ENCODE measurements at places on chromosomes 7 and 10.

DNA sequence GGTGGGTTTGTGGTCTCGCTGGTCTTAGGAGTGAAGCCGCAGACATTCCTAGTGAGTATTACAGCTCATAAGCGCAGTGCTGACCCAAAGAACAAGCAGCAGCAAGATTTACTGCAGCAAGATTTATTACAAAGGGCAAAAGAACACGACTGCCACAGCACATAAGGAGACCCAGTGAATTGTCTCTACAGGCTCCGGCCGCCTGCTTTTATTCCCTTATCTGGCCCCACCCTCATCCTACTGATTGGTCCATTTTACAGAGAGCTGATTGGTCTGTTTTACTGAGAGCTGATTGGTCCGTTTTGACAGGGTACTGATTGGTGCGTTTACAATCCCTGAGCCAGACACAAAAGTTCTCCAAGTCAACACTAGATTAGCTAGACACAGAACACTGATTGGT, 82.1 kb downstream of the VIPR2 start:
- DNase-seq, result no peak

DNA sequence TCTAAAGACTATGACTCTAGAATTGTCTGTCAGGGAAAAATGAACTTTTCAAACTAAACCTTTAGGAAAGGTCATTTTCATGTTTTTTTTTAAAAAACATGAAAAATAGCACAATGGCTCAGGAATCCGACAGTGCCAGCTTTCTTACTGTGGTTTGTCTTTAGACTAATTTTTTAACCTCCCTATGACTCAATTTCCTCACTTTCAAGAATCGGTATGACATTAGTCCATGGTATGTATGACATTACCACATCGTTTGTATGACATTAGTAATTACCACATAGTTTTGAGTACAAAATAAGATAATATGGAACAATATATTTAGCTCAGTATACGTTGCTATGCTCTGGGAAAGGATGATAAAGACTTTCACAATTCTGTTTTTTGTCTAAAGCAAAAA, 383.2 kb downstream of the PTPRN2 start:
- no peak for DNase-seq

DNA sequence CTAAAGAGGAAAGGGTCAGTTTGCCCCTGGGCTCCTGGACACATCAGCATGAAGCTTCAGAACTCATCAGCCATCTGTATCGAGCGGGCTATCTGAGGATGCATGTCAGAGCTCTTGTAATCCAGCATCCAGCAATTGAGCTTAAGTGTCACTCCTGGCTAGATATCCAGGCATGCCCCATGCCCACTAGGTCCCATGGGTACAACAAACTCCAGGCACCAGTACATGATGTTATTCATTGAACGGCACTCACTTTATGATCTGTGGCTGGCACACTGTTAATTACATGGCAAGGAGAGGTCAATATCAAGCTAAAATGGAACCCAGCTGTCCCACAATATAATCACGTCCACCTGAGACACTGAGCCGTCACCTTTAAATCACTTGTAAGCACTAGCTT, 274.2 kb downstream of the ELMO1 start:
- no peak for DNase-seq

DNA sequence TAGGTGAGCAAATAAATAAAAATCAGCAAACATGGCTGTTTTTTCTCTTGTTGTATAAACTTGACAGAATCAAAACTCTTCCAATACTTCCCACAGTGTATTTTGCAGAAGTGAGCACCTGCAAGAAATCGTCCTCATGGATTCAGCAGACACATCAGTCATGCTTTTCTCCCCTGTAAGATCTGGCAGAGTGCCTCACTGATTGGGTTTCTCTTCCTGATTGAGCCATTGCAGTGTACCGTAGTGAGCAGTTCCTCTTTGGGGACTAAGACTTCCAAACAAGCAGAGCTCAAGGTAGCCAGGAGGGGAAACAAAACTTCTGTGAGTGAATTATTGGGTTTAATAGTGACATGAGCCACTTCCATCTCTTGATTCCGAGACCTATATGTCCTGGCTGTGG, 2.2 kb upstream of the CCDC3 start:
- DNase-seq, result no peak

- DNase-seq, result peak; percentile 91
Observed at GRCh38 chr10:21336476-21337170, 188.9 kb downstream of the SKIDA1 start.

DNA sequence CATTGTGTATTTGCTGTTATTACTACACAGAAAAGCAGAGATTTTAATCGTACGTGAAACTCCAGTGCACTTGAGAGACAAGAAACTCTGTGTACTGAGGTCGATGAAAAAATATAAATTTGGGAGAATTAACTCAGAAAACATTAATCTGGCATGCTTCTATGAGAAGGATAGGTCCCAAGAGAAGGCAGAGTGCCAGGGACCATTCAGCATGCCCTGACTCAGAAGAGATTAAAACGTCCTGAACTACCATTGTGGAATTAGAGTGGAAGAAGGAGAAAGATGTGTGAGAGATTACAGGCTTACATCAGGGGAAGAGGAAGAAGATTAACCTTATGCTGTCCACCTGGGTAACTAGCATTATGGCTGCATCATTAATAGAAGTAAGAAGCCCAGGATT, 72.4 kb downstream of the REEP3 start:
- no peak for DNase-seq

- DNase-seq, result no peak
Observed at GRCh38 chr7:51024867-51025266, 242.2 kb upstream of the GRB10 start.

- DNase-seq, result no peak
Observed at GRCh38 chr7:3937605-3938004, 636.6 kb downstream of the SDK1 start.

- DNase-seq, result no peak
Observed at GRCh38 chr10:6543431-6544005, 36.6 kb downstream of the PRKCQ start.

GRCh38 chr7:115561335-115562110, 469.0 kb downstream of the TFEC start:
- no peak for DNase-seq

DNA sequence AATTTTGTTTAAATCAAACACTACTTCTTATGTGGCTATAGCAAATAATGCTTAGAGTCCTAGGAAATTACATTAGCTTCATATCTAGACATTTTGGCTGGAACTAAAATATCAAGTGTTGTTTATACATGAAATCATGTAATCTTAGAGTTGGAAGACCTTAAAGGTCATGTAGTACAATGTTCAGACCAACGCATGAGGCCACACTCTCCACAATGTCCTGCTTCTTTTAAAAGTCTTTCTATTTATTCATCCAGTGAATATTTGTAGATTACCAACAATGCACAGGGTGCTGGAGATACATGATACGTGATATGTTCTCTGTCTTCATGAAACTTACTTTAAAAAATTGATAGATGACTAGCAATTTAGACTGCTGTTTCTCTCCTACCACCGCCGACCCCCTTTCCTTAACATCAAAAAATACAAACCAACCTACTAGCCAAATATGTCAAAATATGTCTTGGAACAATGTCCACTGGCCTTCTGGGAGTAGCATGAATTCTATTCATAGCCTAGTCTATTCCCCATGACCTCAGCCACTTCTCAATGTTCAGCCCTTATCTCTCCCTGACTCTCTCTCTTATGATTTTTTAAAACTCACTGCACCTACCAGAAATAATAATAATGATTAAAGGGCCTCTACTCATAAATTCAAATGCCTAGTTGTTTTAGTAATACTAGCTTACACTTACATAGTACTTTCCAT, 59.5 kb upstream of the CAV2 start:
- no peak for DNase-seq

DNA sequence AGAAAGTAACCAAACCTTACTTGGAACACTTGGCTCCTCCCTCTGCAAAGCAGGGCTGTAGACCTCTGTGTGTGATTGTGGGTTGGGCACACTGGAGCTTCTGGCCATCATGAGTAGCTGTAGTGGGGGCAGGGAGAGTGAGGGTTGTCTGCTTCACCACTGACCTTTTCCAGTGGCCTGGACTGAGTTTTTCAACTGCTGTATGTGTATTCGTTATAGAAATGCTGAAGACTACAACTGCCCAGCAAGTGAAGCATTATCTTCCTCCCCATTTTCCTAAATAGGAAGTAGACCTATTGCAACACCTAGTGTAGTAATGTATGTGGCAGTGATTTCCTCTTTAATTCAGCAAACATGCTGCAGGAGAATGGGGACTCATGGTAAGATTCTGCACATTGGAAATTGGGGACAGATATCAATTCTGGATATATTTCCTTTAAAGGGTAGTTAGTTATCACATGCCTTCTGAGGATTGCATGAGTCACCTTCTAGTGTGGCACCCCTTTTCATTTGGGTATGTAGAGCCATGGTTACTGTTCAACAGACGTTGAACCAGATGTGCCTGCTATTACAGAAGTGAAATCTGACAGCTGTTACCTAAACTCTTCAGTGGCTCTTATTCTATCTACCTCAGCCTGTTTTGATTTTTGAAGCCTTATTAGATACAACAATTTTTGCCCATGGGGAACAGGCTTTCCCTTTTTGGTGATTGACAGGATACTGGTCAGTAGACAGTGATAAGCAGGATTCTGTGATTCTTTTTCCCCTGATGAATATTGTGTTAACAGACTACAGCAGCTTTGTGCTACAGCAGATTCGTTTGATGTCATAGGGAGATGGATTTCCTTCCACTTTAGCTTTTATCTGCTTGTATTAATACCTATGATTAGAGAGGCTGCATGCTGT, 130.9 kb downstream of the SND1 start:
- DNase-seq, result no peak

GRCh38 chr7:107111196-107111595, 57.6 kb upstream of the HBP1 start:
- DNase-seq, result no peak

GRCh38 chr7:138352570-138353461, 107.2 kb upstream of the TRIM24 start:
- DNase-seq, result no peak

- no peak for DNase-seq
Observed at GRCh38 chr7:87347207-87347606, 1.7 kb downstream of the CROT start.

DNA sequence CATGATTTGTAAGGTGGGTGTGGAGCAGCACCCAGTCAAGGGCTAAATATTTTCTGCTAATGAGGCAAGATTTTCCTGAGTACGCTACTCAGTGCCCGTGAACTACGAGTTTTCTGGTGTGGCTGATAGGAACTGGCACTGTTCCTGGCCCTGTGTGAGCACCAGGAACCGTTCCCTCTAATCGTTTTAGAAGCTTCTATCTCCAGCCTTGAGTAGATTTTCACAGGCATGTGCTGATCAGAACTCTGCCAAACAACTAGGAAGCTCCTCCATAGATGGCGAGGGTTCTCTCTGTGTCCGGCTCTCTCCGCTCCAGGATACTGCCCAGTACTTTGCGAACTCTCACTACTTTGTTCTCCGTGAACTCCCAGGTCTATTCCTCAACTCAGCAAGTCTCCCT, 17.7 kb downstream of the TRIM4 start:
- no peak for DNase-seq

DNA sequence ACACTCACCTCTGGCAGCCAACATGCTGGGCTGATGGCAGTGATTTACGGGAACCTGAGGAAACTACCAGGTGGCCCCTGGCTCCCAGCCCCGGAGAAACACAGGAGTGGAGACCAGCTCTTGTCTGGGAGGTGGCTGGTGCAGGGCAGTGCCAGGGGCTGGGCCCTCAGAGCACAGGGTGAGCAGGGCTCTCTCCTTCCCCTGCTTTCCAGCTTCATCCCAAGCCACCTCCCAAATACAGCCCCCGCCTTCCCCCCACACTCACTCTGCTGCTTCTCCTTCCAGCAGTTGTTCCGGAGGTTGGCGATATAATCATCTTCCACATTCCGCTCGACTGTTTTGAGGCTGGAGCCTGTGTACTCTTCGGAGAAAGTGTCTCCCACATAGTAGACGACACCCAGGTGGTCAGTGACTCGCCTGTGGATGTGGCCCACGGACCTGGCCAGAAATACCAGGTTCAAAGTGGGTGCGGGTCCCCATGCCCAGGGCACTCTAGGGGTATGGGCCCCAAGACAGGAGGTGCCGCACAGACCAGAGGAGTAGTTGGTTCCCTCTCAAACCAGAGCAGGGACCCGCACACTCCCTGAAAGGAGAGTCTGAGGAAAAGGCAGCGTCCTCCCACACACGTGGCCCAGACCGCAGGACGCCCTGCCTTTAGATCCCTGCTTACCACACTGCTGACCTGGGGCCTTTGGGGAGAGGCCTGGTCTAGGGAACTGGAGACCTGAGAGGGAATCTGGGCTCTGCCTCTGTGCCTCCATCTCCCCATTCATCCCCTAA, 18.3 kb downstream of the DNAJB12 start:
- no peak for DNase-seq

DNA sequence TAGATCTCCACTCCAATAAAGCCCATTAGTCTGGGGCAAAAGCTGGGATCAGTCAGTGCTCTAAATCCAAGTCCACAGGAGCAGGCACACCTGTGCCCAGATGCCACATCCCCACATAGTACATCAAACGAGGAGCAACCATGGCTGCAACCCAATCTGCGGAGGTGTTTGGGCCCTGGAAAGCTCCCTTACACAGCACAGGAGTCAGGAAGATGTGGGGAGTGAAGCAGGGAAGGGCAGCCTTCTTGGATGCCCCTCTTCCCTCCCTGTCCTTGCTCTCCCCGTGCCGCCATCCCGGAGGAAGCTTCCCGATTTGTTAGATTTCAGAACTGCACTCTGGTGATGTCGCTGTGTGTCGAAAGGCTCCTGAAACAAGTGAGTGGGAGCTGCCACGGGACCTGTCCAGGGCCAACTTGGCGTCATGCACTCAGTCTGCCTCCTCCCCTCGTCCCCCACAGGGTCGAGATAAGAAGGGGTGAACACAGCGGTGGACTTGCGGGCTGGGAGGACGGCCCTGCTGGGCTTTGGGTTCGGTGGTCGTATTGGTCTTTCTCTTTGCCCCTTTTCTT, 230.6 kb upstream of the GRB10 start:
- no peak for DNase-seq

GRCh38 chr10:86687750-86688149, 19.4 kb downstream of the LDB3 start:
- no peak for DNase-seq

- DNase-seq, result no peak
Observed at GRCh38 chr10:28295336-28295735, 7.5 kb downstream of the MPP7 start.

GRCh38 chr10:124198871-124199270, 105.5 kb upstream of the CHST15 start:
- DNase-seq, result no peak

DNA sequence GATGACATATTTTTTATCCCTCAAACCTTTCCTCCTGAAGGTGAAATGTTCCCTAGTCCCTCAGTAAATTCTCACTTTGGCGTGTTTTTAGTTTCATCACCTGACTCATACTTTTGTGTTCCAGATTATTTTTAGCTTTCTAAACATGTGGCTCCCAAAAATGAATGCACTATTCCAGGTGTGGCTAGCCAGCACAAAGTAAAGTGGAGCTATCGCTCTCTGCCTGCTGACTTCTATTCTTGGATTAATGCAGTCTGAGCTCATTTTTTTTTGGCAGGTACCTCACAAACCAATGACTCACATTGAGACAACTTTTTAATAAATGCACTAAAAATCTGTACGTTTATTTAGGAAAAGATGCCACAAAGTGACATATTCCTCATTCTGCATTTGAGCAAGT, 58.8 kb upstream of the LANCL2 start:
- no peak for DNase-seq

Measured in RWPE1 (cell line).